ENCODE measurements at places on chromosomes 12 and 14.

DNA sequence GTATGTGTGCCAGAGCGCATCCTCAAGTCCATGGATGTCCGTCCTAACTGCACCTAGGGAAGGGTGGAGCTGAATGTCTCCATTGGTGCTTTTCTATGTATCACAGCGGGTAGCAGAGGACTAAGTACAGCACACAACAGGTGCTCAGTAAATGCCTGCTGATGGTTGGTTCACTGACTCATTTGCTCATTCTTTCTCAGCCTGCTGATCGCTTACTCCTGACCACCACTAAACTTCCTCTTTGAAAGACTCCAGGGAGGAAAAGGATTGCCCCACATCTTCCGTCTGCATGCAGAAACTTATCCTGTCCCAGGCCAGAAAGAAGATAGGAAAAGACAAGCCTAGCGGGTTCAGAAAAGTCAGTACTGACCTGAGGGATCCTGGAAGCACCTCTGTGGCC is 66.3 kb downstream of the B4GALNT3 start:
- DNase-seq, result no peak

- DNase-seq, result no peak
Observed at GRCh38 chr12:108700833-108701541, 30.3 kb downstream of the CORO1C start.

- no peak for DNase-seq
Observed at GRCh38 chr12:112685321-112685720, 106.2 kb upstream of the RPH3A start.

GRCh38 chr14:42140831-42141279 is 534.2 kb downstream of the LRFN5 start:
- no peak for DNase-seq

- peak; percentile 80 for DNase-seq
Observed at GRCh38 chr14:36518586-36519430, 1.2 kb downstream of the NKX2-1 start.

DNA sequence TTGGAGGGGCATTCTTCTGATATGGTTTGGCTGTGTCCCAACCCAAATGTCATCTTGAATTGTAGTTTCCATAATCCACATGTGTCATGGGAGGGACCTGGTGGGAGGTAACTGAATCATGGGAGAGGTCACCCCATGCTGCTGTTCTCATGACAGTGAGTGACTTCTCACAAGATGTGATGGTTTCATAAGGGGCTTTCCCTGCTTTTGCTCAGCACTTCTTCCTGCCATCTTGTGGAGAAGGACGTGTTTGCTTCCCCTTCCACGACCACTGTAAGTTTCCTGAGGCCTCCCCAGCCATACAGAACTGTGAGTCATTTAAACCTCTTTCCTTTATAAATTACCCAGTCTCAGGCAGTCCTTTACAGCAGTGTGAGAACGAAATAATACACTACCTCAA is 382.4 kb downstream of the VRK1 start:
- no peak for DNase-seq

DNA sequence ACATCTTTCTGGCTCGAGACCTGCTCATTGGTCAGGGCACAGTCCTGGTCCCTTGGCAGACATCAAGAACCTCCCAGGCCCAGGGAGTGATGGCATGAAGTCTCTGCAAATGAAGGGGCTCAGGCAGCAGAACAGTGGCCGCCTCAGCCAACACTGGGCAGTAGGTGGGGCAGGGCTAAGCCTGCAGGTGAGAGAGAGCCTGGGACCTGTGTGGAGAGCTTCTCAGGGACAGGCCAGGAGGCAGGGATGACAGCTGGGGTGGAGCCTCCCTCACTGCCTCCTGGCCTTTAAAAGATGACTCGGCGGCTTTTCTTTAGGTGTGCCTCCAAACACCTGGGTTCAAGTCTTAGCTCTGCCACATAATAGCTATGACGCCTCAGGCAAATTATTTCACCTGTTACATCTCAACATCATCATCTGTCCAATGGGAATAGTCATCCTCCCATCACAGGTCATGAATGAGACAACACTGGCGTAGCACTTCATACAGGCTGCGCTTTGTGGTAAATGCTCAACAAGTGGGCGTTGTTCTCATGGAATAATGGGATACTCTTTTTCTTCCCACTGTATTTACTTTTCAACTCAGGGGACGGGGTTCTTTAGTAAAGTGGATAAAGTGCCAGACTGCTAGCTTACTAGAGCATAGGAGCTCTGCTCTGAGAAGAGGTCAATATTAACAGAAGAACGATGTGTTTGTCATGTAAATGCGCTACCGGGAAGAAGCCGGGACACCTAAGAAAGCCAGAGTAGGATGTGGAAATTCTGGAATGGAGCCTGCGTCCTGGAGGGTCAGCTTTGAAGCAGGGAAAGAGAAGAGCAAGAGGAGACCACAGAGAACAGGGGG is 277.4 kb downstream of the FOXN3 start:
- DNase-seq, result no peak

GRCh38 chr12:5533368-5533767 is 101.5 kb downstream of the NTF3 start:
- DNase-seq, result no peak

DNA sequence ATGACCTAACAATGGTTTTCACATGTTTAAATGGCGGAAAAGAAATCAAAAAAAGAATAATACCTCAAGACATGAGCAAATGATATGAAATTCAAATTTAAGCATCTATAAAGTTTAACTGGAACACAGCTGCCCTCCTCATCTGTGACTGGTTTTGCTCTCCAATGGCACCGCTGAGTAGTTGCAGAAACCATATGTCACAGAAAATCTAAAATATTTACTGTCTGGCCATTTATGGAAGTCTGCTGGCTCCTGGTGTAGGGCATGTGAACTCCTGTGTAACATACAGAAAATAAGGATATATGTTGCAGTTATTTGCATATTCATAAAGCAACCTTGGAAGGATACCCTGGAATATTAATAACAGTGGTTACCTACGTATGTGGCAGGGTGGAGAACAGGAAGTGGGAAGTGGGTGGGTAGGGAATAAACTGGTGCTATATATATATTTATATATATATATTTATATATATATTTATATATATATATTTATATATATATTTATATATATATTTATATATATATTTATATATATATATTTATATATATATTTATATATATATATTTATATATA is 48.4 kb downstream of the LTBP2 start:
- no peak for DNase-seq

DNA sequence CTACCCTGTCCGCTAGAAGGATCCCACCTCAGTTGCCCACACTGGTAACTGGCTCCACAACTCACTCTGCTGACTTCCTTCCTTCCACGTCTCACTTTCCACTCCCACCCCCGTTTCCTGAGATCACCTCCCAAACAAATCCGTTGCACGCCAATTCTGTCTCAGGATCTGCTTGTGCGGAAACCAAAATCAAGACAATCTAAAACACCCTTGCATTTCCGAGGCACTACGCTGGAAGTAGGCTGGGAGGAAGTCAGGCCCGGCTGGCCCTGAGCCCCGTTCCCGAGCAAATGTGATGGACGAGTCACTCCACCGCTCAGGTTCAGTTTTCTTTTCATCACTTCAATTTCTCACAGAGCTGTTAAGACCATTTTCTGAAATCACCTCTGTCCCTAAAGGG is 23.1 kb downstream of the ABCB9 start:
- DNase-seq, result no peak

DNA sequence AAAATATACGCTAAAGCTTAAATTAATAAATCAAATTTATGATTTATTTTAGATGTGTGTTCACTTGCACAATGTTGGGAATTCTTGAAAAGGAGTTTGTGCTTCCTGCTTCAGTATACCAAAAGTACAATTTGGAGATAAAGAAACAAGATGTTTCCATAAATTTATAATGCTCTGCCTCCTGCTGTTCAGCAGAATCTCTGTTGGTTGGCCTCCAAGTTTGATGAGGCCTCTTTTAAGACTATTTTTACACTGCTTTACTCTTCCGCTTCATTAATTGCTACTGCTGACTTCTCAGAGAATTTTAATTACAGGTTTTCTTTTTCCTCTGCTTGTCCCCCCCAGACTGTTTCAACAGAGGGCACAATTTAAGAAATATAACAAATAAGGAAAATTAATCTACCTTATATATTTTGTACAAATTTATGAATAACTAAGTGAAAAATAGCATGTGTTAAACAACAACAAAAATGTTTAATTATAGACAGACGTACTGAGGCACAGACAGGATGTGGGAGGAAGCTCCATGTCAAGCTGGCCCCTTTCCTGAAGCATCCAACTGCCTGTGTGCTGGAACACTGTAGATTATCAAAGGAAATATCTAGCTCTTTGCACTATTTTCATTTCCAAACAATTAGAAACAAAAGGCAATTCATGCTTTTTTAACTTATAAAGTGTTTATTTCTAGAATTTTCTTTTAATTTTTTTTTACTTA is 83.9 kb downstream of the PIK3C2G start:
- DNase-seq, result no peak

GRCh38 chr12:120940799-120941198 is 36.6 kb upstream of the SPPL3 start:
- no peak for DNase-seq

DNA sequence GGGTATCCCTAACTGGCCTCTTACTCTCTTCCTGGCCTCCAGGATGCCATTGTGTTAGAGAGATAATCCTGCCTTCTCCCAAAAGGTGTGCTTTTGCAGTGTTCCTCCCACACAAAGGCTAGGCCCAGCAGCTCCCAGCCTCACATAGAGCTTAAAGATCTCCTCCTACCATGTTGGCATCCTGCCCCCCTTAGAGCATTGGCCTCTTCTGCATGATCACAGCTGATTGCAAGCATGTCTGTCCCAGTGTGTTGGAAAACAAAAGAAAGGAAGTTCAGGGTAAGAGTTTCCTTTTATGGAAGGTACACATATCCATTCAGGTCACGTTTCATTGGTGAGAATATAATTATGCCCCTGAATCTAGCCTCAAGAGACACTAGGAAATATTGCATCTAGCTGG is 405.4 kb downstream of the TMTC2 start:
- peak; percentile 43 for DNase-seq

- DNase-seq, result no peak
Observed at GRCh38 chr14:24272467-24272866, 1.1 kb upstream of the RABGGTA start.

- DNase-seq, result no peak
Observed at GRCh38 chr14:75453817-75454434, 26.1 kb downstream of the JDP2 start.

GRCh38 chr14:72646861-72647528 is 246.9 kb downstream of the DPF3 start:
- no peak for DNase-seq

DNA sequence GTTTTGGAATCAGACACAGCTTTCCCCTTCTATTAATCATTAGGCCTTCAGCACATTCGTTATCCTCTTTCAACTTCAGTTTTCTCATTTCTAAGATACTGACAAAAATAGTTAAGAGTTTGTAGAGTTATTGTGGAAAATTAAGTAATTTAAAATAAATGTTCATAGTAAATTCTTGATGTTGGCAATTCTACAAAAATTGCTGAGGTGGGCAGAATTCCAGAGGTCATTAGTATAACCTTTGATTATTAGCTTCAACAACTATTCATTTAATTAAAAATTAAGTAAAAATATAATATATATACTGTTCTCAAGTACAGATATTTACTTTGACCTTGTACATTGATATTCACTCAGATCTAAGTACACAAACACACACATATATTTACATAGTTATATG is 58.5 kb downstream of the DIO2 start:
- DNase-seq, result no peak

DNA sequence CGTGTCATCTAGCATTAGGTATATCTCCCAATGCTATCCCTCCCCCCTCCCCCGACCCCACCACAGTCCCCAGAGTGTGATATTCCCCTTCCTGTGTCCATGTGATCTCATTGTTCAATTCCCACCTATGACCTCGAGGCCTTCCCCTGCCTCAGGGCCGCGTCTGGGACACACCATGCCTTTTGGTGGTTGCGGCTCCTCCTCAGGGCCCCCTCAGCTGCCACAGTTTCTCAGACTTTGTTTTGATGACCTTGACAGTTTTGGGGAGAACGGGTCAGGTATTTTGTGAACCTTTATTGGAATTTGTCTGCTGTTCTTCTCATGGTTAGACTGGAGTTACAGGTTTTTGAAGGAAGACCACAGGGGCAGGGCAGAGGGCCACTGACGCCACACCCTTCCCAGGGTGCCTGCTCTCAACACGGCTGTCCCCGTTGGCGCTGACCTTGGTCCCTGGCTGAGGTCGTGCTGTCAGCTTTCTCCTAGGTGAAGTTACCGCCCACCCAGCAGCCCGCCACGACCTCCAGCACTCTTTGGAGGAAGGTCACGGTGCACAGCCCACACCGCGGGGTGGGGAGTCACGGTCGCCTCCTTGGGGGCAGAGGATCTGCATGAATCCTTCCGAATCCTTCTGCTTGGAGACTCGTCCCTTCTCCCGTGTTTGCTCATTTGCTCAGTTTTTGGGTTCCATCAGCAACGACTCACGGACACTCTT is 130.5 kb downstream of the KIF26A start:
- DNase-seq, result no peak

DNA sequence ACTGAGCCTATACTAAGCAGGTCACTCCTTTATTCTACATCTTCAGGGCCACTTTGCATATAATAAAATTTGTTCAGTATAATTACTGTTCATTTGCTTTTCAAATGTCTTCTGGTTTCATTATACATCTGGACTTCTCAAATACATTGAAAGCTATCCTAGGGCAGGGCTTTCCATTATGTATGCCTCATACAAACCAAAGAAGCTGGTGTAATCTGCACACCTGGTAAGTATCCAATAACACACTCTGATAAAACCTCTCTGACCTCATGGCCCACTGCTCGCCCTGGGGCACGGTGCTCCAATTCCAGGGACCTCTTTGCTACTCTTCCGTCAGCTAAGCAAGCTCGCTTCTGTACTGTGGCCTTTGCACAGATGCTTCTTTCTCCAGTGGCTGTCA is 21.9 kb upstream of the ISM2 start:
- DNase-seq, result no peak

DNA sequence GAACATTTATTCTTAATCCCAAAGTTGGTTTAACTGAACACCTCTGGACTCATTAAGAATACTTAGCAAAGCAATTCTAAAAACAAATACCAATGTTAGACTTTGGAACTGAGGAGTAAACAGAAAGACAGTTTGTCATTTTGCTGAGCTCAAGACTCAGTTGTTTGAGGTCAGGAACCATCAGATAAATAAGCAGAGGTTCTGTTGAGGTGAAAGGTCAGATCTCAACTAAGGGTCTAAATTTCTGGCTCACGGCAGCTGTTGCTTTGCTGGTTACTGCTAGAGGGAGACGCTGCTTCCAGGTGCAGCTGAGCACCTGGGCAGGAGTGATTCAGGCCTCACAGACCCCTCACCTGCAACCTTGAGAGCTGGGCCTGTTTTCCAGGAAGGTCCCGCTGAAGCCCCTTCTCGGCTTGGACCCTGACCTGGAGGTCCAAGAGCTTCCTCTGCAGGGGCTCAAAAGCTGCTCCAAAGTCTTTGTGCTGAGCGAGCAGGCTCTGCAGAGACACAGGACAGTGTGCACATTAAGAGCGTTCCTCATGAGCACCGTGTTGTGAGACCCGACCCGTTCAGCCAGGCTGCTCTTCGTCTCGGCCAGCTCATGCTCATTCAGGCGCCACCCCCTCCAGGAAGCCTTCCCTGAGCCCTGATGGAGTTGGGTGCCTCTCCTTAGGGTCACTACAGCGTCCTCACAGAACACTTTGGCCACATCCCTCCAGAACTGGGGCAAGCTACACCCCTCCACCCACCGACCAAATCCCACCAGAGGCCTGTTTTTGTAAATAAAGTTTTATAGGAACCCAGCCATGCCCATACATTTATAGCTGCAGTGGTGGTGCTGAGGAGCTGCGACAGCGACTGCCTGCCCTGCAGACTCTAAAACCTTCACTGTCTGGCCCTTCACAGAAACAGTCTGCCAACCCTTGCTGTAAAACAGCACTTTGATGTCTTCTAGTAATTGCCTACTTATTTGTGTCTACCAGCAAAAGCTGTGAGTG is 72.0 kb downstream of the SYNE3 start:
- DNase-seq, result no peak

- no peak for DNase-seq
Observed at GRCh38 chr12:59486827-59487226, 109.0 kb upstream of the SLC16A7 start.

All from posterior cingulate gyrus (tissue), 11 donors.